ENCODE measurements at places on chromosomes 12 and 14.

- no peak for DNase-seq
These were observed 51.8 kb downstream of the FOXN3 start for GRCh38 chr14:89365061-89365801.

- DNase-seq, result no peak
These were observed 44.9 kb downstream of the JKAMP start for GRCh38 chr14:59529189-59529588.

GRCh38 chr14:38546932-38547551 lies 291.1 kb upstream of the CLEC14A start:
- DNase-seq, result no peak

- no peak for DNase-seq
These were observed 20.0 kb upstream of the CLEC2D start for GRCh38 chr12:9649532-9649940.

DNA sequence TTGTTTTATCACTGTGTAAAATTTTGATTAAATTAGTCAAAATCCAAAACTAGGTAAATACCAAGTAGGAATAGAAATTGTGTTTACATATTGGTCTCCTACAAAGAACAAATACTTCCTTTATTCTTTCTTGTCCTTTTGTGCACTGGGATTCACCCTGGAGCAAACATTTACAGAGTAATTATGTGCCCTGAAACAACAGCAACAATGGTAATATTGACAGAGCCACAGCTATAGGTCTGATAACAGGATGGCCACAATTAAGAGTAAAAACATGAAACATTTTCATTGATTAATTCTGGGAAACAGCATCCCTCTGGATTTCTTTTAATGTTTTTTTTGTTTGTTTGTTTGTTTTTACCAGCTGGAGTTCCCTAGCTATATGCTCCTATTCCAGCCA lies 61.2 kb downstream of the SLC38A6 start:
- no peak for DNase-seq

DNA sequence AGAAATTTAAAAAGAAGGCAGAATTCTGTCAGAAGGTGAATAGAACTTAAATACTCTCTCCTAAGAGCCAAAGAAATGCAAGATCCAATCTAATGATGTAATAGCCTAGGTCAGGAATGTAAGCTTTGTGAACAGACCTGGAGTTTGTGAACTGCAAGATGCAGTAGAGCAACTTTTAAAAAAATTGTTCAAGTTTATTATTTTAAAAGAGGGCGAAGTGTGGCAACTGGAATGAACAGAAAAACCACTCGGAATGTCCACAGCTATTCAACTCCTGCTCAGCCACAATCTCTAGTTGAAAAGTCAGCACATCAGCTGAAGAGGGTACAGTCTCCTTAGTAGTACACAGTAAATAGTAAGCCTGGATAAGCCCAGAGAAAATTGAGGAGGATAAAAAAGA lies 228.8 kb downstream of the PPFIA2 start:
- DNase-seq, result no peak

DNA sequence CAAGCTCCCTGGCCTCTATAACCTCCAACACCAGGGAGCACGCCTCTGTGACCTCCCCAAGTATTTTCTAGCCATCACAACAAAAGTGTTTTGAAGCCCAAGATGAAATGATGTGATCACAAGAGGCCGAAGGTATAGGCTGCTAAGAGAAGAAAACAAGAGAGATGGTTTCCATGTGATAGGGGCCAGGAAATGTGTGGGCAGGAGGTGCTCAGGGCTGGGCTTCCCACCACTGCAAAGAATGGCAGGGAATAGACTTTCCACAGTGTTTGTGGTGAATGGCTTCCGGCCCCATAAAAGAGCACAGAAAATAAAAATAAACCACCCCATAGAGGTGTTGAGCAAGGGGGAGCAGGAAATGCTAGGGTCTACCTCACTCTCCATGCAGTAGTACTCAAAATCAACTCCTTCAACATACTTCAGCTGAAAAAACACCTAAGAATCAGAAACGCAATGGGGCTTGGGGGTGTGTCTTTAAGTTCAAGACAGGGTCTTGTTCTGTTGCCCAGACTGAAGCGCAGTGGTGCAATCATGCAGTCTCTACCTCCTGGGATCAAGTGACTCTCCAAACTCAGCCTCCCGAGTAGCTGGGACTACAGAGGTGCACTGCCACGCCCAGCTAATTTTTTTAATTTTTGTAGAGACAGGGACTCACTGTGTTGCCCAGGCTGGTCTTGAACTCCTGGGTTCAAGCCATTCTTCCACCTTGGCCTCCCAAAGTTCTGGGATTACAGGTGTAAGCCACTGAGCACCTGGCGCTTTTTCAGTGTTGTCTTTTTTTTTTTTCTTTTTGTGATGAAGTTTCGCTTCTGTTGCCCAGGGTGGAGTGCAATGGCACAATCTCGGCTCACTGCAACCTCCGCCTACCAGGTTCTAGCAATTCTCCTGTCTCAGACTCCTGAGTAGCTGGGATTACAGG lies 27.1 kb downstream of the DAD1 start:
- DNase-seq, result no peak

DNA sequence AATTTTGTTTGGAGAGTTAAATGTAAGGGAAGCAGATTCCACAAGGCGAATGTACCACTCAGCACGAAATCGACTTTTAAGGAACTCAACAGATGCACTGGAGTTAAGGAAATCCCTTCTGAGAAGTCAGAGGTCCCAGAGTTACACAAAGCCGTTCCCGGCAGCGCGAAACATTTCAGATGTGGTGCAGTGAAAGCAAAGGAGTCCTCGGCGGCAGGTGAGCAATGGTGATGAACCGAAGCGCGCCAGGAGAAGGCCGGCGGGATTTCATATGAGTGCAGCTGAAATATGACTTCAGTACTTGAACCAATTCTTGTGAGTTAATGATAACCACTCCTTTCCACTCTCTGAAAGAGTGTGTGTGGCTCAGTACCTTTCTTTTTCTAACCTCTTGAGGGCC lies 183.2 kb downstream of the GRIP1 start:
- DNase-seq, result no peak

- DNase-seq, result no peak
These were observed 62.3 kb upstream of the TMPO start for GRCh38 chr12:98453070-98453469.

GRCh38 chr14:23173031-23173430 lies 10.4 kb downstream of the SLC7A8 start:
- DNase-seq, result no peak

DNA sequence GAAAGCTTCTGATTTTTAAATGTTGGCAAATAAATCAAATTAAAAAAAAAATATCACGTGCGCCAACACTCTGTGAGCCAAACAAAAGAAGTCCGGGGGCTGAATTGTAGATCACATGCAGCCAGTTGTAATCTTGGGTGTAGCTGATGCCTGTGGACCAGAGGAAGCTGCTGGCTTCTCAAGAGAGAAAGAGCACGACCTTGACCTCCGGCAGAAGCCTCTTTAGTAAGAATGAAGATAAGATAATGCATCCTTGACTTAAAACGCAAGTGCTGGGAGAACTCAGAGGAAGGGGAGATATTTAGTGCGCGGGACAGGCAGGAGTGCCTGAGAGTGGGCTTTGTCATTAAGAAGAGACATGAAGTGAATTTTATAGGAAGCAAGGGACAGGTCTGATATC lies 162.8 kb upstream of the TBX3 start:
- no peak for DNase-seq

GRCh38 chr12:45458854-45459807 lies 243.2 kb downstream of the ANO6 start:
- no peak for DNase-seq
